ENCODE measurements at places on chromosomes 1 and 21. TPM values are rescaled to one million over a fixed set of nuclear protein-coding genes. Genes with fewer than 3 reads are reported as not detected.

- H3K4me3 ChIP-seq: no peak overlapping the region
- H3K27me3 ChIP-seq: no peaks in the 10 kb centered on the region
- H3K36me3 ChIP-seq: peaks cover 8% of the 10 kb centered on the region
- no peak for DNase-seq
- peaks cover 23% of the 10 kb centered on the region for H3K4me1 ChIP-seq
Measured at GRCh38 chr21:31162827-31163226, 124.6 kb upstream of the KRTAP19-8 start.

DNA sequence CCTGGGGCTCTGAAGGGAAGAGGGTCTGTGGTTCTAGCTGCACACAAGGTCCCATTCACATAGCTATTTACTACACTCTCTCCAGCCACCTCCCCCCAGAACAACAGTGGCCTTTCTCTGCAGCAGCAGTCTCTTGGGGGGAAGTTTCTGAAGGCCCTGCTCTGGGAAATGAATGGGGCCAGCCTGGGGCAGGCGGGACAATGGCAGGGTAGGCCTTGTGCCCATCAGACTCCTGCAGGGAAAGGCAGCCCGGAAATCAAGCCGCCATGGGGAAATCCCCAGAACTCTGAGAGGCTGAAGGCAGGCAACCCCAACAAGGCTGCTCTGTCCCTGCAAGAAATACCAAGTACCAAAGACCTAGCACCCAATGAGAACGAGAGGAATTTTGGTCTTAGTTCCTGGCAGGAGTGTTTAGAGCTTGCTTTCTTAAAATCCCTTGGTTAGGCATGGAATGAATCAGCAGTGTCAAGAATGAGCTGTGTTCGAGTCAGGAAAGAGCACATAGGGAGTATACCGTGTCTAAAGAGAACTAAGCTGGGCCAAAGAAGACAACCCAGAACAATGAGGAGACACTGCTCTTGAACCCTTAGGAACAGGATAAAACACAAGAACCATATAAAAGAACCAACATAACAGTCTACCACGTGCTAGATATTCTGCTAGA lies 11.3 kb downstream of the ARHGEF11 start:
- H3K27me3 ChIP-seq: peaks cover 40% of the 10 kb centered on the region
- DNase-seq: no peak
- no peaks in the 10 kb centered on the region for H3K36me3 ChIP-seq
- no peaks in the 10 kb centered on the region for H3K4me1 ChIP-seq

- no peak for DNase-seq
- no peak overlapping the region for H3K4me3 ChIP-seq
- H3K4me1 ChIP-seq: no peaks in the 10 kb centered on the region
- H3K27me3 ChIP-seq: no peaks in the 10 kb centered on the region
- peaks cover 45% of the 10 kb centered on the region for H3K36me3 ChIP-seq
Measured at GRCh38 chr1:46646844-46647243, 21.3 kb downstream of the ATPAF1 start.

DMBX1 gene
- total RNA-seq: 0.11 TPM

SAMSN1 gene
- 125 TPM for total RNA-seq

DNA sequence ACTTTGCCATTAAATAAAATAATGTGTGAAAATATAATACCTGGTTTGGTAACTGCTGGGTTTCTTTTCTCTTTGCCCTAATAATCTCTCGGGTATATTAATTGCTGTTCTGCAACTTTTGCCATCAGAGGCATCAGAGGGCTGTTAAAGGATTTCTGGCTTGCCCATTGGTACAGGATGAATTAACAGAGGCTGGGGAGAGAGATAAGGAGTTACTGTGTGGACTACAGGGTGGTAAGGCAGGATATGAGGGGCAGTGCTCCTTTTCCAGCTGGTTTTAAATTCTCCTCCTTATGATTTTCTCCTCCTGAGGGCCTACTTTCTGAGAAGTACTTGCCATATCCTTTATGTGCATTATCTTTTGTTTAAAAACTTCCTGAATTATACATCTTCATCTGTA lies 48.3 kb downstream of the FGGY start:
- H3K27me3 ChIP-seq: no peaks in the 10 kb centered on the region
- H3K36me3 ChIP-seq: peaks cover 11% of the 10 kb centered on the region
- H3K27ac ChIP-seq: no peak overlapping the region
- DNase-seq: no peak
- peaks cover under 1% of the 10 kb centered on the region for H3K4me1 ChIP-seq

FAM72C gene
- 8.0 TPM for total RNA-seq

ST6GALNAC3 gene
- total RNA-seq: 0.48 TPM

KLHDC9 gene
- total RNA-seq: 1.2 TPM

IL6R gene
- 4.6 TPM for total RNA-seq

DNA sequence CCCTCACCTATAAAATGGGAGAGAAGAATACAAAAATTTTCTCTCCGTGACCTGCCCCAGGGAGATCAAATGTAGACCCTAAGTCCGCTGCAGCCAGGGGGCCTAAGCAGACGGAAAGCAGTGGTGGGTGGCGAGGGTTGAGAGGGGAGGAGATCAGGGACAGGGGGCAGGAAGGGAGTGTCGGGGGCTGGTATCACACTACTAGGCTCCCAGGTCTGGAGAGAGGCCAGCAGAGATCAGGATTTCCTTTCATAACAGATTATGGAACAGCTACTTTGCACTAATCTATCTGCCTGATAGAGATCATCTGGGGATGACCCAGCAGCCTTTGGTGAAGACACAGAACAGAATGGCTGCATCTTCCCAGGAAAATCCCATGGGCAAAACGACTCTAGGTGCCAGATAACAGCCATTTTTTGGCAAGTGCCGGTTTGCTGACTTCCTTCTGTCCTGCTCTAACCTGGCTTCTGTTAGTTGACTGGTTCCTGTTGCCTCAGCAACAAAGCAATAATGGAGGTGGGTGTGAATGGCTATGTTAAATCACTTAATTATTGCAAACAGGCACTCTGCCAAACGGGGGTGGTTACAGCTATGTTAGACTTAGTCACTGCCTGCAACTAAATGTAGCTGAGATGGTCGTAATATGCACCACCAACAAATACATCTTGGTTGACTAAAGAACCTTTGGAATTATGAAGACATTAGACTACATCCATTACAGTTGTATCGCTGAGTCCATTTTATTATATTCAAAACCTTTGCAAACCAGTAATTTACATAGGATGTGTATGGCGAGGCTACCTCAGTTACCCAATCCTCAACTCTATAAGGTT lies 30.0 kb upstream of the EPS8L3 start:
- peak overlapping the region; percentile 65 for H3K27ac ChIP-seq
- peaks cover 81% of the 10 kb centered on the region for H3K4me1 ChIP-seq
- peak; percentile 26 for DNase-seq
- peaks cover 2% of the 10 kb centered on the region for H3K36me3 ChIP-seq
- H3K4me3 ChIP-seq: no peak overlapping the region
- no peaks in the 10 kb centered on the region for H3K27me3 ChIP-seq

GNL2 gene
- total RNA-seq: 45.2 TPM

FCRL2 gene
- not detected for total RNA-seq

C1orf21 gene
- total RNA-seq: 12.9 TPM

SMCP gene
- not detected for total RNA-seq

DNA sequence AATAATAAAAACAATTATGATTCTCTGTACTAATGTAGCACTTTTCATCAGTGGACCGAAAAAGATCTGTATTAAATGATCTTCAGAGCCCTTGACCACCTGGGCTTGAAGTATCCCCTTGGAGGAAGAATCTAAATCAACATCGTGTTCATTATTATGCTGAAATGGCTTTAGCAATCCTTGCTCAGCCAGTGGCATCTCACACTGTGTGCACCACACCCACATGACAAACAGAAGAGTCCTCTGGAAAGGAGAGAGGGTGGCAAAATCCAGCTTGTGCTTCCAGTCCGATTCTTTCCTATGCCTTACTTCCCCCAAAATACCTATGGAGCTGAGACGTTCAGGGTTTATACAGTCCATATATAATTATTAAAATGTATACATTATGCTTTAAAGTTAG lies 318.5 kb upstream of the RUNX1 start:
- no peak for DNase-seq
- no peak overlapping the region for H3K27ac ChIP-seq
- H3K4me1 ChIP-seq: no peaks in the 10 kb centered on the region
- H3K4me3 ChIP-seq: no peak overlapping the region
- no peaks in the 10 kb centered on the region for H3K27me3 ChIP-seq

DNA sequence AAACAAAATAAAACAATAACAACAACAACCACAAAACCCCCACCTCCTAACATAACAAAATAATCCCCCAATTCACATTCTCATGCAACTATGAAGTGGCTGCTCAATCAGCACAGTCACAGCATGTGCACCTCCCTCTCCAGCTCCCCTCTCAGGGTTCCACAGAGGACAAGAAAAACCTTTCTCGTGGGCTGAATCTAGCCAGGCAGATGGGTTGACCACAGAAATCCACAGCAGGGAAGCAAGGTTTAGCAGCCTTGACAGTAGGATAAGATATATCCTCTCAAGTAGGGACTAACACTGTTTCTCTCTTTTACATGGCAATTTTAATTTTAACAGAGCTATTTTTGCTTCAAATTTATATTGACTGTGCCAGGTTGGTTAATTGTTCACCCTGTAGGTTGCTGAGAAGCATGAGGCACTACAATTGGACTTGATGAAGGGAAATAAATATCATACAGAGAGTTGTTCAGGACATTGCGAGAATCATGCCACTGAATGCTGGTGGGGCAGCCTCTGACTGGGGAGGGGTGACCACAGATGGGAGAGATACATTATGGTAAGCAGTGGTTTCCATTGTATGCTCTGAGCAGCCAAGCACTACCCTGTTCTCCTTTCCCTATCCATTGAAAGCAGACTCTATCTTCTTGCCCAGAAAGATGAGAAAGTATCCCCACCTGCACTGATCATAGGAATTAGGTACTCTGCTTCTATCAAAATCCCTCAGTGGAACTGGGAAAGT lies 535.1 kb downstream of the DPYD start:
- DNase-seq: no peak
- H3K4me1 ChIP-seq: no peaks in the 10 kb centered on the region
- no peak overlapping the region for H3K27ac ChIP-seq

Data from activated naive CD8-positive, alpha-beta T cell treated with anti-CD3 and anti-CD28 coated beads, Interleukin-2, amount 10 ng/mL, durations not matched to agents 7 days and 5 days (primary cell).